ENCODE measurements at places on chromosomes 13 and 19.

DNA sequence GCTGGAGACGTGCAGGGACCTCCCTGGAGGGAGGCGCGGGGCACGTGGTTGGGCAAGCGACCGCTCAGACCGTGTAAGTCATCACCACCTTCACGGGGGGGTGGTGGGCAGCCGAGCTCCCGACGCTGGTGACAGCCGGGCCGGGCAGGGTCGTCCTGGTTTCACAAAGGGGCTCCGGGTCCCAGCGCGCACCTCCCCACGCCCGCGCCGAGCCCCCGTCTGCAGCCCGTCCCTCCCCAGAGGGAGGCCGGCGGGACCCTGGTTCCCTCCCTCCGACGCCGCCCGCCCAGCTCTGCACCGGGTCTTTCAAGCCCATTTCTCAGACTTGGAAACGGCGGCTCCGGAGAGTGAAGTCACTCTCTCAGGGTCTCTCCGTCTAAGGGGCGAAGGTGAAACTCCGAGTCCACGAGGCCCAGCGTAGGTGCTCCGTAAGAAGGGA lies 729 bp upstream of the ARID3A start:
- no peak for DNase-seq

GRCh38 chr13:89695343-89696257 lies 1651.9 kb upstream of the MIR17HG start:
- no peak for DNase-seq

- DNase-seq = no peak
These were observed 61.0 kb upstream of the F7 start for GRCh38 chr13:113044391-113045114.

DNA sequence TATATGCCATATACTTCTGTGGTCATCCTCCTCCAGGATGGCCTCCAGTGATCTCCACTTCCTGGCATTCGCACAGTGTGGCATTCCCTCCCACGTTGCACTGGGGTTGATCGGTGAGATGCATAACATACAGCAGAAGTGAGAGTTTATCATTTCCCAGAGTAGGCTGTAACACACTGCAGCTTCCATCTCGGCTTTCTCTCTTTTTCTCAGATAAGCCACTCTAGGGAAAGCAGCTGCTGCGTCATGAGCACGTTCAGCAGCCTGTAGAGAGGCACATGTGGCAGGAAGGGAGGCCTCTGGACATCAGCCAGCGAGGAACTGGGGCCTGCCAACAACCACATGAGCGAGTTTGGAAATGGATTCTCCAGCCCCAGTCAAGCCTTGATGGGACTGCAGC lies 807.1 kb downstream of the DIAPH3 start:
- DNase-seq = no peak

DNA sequence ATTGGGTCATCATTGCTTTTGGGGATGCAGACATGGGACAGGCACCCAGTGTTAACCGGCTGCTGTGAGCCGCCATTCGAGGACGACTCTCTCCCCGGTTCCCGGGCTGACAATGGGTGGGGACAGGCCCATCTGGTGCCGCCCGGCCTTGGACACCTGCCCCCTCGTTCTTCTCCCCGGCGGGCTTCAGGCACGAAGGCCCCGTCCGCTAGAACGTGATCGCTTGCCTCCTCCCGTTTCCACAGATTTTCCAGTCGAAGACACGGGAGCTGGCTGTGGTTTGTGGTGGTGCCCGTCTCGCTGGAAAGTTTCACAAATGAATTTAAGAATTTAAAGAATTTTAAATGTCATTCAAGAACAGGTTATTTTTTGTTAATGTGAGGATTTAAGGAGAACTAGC lies 2.0 kb downstream of the PALM start:
- no peak for DNase-seq

DNA sequence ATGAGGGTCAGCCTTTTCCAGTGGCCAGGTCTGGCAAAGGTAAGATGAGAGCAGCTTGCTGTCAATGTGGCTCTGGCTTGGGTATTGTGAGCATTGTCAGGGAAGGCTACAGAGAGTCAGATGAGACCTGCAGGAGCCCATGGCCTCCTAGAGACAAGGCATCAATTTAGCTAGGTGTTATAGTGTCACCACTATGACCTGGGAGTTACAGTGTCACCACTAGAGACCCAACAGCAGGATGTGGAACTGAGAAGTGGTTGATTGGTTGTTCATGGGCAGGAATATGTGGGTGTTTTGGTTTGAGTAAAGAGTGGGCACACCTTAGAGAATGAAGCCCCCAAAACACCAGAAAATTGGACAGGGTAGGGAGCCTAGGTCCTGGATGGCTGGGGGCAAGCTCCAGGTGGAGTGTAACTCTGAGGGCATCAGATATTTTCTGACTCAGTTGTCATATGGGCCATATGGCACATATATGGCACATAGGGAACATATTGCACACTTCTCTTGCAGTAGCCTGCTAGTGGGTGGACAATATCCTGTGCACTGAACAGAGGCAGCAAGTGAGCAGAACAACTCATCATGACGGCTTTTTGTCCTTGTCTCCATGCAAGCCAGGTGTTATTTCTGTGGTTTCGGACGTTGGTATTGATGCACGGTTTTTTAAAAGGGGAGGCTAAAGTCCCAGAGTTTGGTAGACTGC lies 46.3 kb upstream of the CEACAM21 start:
- no peak for DNase-seq

Measured in stimulated activated CD8-positive, alpha-beta memory T cell treated with anti-CD3 and anti-CD28 coated beads, Interleukin-15, amount 100 ng/mL, for 4 hours (primary cell).